SW 1271 (cell line): ENCODE measurements at places on chromosomes 5 and 9.

DNA sequence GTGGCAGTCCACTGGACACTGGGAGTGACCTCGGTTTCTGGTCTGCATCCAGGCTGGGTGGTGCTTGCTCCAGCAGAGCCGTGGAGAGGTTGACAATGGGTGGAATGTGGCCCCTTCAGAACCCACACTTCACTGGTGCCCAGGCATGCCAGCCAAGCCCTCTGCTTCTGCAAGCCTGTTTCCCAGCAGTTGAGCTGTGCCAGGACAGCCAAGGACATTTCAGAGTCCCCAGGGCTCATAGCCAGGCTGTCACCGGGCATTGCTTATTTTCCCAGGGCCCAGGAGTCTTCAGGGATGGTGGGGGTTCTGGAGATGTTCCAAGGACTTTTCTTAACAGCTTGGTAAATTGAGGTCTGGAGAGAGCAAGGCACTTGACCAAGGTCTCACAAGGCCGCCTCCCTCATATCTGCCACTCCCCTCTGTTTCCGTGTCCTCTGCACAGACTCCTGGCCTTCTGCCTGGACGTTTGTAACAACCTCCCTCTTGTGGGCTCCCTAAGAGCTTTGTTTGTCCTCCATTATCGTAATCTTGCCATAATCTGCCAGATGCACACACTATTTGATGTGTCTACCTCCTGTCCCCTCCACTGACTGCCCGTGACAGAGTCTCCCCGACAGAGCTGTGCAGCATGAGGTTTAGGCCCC, 3.8 kb upstream of the NDST1 start:
- no peak for DNase-seq

GRCh38 chr5:58871648-58872242, 288.9 kb downstream of the RAB3C start:
- peak; percentile 54 for DNase-seq

- DNase-seq, result no peak
Observed at GRCh38 chr5:139430015-139430414, 9.3 kb downstream of the DNAJC18 start.

DNA sequence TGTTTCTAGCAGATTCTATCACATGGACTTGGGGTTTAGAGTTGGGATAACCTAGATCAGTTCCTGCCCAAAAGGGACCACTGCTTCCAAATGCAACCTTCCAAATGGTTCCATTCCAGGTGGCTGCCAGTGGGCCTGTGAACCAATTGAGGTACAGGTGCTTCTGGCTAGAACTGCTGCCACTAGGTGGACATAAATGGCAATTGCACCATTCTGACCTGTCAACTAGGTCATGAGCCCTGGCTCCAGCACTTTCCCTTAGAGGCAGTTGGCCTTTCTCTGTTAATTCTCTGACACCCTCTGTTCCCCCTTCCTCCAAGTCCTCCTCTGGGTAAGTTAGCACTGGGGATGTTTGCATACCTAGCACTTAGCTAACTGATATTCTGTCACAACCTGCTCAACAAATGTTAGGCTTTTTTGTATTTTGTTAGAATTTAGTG, 16.6 kb upstream of the HEMGN start:
- DNase-seq, result peak; percentile 12

DNA sequence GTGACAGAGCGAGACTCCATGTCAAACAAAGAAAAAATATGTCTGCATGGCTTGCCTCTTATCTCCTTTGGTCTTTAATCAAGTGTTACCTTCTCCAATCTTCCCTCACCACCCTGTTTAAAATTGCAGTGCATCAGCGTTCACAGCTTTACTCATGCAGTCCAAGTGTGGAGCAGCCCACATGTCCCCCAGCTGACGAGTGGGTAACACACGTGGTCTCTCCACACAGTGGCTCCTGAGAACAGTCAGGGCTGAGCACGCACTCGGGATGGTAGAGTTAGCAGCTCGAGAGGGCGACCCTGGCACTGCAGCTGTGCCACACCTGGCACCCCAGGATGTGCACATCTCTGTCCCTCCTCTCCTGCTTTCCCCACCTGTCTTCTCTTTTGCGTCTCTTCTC, 25.9 kb upstream of the CFAP157 start:
- no peak for DNase-seq

DNA sequence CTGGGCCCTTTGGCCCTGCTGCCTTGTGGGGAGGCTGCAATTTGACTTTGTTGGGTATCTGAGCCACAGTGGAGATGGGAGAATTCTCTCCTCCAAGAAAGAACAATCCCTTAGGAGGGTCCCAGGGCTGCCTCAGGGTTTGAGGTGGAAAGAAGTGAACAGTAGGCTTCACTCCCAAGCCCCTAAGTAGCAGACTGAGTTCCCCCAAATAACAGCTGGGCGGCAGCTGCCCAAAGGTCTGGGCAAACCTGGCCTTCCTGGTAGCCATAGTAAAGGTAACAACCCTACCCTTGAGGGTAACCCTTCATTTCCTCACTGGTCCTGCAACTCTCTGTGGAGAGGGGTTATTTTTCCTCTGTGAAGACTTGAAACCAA, 746 bp downstream of the RGS3 start:
- no peak for DNase-seq

DNA sequence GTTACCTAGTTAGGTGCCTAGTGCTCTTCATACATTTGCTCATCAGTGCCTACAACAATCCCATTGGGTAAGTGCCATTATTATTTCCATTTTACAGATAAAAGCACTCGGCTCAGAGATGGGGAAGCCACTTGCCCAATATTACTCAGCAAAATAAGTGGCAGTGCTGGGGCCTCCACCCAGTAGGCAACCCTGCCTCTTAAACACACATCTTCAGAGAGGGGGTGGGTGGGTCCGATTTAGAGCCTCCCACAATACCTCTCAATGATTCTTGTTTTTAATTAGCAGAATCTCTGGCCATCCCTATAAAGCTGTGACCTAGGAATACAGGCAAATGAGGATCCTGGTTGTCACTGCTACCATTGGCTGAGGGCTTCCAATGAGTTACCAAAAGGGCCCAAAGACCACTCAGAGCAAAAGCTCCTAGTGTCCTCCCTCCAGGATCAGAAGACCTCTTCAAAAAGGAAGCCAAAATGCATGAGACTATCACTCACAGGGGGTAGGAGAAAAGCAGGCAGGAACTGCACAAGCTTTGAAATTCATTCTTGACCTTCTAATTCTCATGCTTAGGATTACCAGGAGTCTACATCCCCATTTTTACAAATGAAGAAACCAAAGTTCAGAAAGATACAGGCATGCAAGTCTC, 36.1 kb upstream of the UBE2D2 start:
- no peak for DNase-seq

- no peak for DNase-seq
Observed at GRCh38 chr5:42825422-42826148, 13.9 kb upstream of the SELENOP start.

DNA sequence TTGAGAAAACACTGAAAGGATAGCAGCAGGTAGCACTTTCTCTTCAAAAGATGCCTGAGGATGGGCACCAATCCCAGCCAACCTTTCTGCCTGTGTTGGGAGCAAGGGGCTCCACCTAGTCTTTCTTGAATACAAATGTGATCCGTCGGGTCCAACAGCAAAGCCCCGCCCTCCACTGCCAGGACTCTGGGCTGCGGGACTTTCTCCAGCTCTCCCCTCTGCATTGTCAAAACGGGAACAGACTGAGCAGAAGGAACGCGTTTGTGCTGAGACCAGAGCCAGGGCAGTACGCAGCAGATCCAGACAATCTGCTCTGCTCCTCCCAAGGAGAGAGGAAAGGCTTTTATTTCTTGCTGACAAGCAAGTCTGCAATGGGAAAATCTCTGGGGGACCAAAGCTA, 139.7 kb downstream of the SEC61B start:
- DNase-seq, result no peak

DNA sequence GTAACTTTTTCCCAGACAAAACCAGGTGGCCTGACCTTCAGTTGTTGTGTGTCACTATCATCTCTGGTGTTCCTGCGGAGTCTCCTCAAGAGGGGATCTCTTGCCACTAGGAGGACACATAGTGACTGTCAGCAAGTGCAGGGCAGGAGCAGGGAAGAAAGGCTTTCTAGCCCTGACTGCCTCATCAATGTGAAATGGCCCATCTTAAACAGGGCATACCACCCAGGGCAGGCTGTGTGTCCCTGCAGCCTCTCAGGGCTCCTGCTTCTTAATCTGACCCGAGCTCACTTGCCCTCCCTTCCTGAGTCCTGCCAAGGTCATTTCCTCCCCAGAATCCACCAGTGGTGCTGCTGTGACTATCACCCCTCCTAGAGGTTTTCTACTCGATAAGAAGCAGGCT, 57.4 kb upstream of the SIMC1 start:
- no peak for DNase-seq

DNA sequence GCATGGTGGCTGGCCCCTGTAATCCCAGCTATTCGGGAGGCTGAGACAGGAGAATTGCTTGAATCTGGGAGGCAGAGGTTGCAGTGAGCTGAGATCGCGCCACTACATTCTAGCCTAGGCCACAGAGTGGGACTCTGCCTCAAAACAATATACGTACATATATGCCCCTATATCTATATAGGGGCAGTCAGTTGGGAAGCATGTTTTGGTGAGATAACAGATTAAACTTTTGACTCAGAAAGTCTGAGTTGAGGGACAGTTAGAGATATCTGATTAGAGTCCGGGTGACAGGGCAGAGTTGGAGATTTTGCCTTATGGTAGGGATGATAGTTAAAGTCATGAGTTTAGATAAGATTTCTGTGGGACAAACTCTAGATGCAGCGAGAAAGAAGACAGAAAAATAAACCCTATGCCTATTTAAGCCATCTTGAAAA, 71.8 kb upstream of the ALDH1A1 start:
- no peak for DNase-seq

- no peak for DNase-seq
Observed at GRCh38 chr9:29740518-29740917, 2167.2 kb upstream of the C9orf72 start.

DNA sequence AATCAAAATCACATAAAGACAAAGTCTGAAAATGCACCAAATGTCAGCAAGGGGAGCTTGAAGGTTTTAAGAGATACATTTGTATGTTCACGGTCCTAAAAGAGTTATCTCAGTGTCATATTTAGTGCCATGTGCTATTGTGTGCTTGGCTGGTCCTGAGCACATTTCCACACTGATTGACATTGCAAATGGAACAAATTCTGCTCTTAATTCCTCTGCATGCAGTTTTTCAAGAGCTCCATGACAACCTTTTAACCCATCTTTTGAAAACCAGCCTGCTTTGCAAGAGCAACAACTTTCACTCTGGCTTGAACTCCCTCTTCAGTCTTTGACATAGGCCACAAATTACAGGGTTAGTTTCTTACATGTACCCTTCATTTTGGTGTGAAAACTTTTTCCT, 175.4 kb upstream of the ACTBL2 start:
- DNase-seq, result no peak

DNA sequence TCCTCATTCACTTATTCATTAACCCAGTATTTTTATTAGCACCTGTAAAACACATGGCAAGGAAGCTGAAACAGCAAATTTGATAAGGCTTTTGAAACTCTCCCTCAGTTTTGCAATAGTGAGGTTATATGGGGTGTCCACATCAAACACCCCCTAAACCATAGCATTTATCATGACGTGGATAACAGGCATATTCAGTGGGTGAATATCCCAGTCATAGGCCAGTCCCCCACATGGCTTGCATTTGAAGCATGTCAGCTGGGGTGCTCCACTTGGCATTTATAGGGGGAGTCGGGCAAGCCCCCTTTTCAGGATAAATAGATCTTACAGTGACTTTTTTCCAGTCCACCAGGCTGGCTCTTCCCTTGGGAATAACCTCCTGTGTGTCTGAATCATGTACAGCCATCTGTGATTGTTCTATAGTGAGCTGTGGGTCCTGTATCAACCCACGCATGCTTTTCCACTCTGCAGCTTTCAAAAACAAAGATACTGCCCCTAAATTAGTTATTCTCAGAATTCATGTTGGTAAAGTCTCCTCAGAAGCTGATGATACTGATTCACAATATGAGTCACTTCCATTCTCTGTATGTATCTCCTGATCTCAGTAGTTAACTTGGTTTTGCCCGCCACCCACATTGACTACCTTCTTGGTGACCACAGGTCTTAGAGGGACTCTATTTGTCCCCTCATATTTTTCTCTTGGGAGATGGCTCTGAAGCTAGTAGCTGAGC, 84.4 kb upstream of the SPIN1 start:
- DNase-seq, result no peak

DNA sequence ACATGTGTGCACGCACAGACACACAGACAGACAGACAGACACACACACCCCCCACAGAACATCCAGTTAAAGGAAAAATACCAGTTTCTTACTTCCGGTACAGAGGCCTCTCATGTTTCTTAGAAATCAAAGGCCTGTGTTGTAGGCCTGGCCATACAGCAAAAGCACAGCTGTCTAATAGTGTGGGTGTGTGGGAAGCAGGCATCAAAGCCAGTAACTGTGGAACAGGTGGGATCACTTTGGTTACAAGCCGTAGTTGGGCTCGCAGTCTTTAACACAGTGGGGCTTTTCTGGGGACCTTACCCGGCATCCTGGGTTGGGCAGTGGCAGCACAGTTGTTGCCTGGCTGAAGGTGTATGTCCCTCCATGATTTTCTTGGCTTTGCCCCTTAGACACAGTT, 55.2 kb downstream of the FBXL7 start:
- DNase-seq, result no peak

GRCh38 chr9:126877418-126877817, 17.0 kb downstream of the ZBTB34 start:
- DNase-seq, result no peak

- DNase-seq, result no peak
Observed at GRCh38 chr5:65290677-65291076, 191.0 kb downstream of the ADAMTS6 start.

DNA sequence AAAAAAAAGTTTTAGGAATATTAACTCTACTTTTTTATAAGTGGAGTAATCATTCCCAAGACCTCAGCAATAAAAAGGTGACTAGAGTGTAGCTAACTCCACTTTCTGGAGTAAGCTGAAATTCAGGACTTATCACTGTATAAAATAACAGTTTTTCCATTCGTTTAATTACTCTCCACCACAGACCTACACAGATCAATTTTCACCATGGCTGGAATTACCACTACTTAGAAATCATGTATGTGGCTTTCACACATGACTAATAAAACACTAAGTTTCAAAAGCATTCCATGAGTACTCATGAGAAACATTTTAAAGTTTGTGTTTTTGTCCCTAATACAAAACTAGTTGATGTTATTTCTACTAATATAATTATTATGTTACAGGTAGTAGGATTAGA, 9.9 kb downstream of the PLPP1 start:
- no peak for DNase-seq

- DNase-seq, result no peak
Observed at GRCh38 chr5:178545941-178546674, 44.1 kb downstream of the COL23A1 start.

GRCh38 chr5:81786991-81787390, 36.1 kb upstream of the SSBP2 start:
- DNase-seq, result no peak

DNA sequence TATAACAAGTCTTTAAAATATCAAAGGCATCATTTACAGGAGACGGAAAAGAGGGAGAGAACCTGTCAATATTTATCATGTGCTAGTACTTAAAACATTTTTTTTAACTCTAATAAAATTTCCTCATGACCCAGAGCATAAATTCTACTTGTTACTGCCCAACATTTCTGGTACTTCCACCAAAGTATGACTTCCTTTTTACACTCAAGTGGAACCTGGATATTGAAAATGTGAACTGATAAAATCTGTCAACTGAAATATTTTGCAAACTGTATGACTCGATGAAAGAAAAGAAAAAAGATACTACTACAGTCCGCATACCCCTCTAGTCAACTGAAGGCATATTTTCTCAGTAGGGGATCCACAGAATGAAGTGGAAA, 37.1 kb downstream of the FAM13B start:
- DNase-seq, result no peak

GRCh38 chr5:367358-368130, 46.0 kb downstream of the AHRR start:
- no peak for DNase-seq
